Activated naive CD8-positive, alpha-beta T cell treated with anti-CD3 and anti-CD28 coated beads, Interleukin-2, amount 10 ng/mL, durations not matched to agents 7 days and 5 days (primary cell): ENCODE measurements at places on chromosomes 2 and 18. TPM values are rescaled to one million over a fixed set of nuclear protein-coding genes. Genes with fewer than 3 reads are reported as not detected.

DNAH7 gene
- not detected for total RNA-seq

MC4R gene
- not detected for total RNA-seq

MYCN gene
- not detected for total RNA-seq

MOGAT1 gene
- not detected for total RNA-seq

DNA sequence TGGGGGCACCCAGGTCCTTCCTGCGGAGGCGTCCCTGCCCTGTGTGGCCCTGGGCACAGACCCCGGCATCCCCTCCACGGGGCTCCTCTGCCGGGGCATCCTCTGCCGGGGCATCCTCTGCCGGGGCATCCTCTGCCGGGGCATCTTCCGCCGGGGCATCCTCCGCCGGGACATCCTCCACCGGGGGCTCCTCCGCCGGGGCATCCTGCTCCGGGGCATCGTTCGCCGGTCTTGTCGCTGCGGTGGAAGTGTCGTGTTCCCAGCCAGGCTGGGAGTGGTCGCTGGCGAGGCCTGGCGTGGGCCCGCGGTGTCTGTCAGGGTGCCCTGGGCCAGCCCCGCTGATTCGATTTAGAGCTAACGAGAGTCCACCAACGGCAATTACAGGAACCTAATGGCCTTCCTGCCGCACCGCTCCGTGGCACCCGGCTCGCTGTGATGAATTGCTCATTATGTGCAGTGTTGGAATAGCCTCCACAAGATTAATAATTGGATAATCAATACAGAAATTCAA is 115.1 kb downstream of the NFATC1 start:
- peak; percentile 23 for DNase-seq

TTC32 gene
- total RNA-seq = 43.5 TPM

DNA sequence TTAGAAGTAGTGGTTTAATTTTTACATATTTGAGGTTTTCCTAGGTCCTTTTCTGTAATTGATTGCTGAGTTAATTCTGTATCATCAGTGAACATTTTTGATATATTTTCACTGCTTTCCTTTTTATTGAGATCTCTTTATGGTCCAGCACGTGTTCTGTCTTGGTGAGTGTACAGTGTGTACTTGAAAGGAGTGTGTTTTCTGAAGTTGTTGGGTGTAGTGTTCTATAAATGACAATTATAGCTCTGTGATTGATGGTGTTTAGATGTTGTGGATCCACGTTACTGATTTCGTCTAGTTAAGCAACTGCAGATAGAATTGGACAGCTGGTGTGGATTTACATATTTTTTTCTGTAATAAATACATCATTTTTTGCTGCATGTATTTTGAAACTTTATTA is 32.7 kb downstream of the AGFG1 start:
- no peak for DNase-seq

GRCh38 chr18:57660961-57661360 is 39.3 kb upstream of the NARS1 start:
- no peak for DNase-seq

DNA sequence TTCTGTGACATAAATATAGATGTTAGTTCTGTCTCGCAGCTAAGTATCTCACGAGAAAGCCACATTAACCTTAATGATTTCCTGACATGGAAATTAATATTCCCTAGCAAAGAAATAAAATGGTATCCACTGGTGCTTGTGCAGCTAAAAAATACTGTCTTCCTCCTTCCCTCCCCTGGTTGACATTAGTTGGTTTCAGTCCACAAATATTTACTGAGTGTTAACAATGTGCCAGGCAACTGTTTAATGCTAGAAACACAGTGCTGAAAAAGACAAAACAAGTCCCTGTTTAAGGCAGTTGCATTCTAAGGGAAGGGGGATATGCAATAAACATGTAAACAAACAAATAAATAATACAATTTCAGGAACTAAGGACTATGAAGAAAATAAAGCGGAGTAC is 44.2 kb upstream of the VPS54 start:
- no peak for DNase-seq
